ENCODE measurements at places on chromosomes 7 and 10.

GRCh38 chr10:128895473-128895872 lies 571.6 kb upstream of the MGMT start:
- no peak for DNase-seq

DNA sequence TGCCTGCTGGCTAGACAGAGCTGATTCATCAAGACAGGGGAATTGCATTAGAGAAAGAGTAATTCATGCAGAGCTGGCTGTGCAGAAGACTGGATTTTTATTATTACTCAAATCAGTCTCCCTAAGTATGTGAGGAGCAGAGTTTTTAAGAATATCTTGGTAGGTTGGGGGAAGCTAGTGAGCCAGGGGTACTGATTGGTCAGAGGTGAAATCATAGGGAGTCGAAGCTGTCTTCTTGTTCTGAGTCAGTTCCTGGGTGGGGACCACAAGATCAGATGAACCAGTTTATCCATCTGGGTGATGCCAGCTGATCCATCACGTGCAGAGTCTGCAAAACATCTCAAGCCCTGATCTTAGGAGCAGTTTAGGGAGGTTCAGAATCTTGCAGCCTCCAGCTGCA lies 39.8 kb downstream of the FOXI2 start:
- no peak for DNase-seq

GRCh38 chr7:157041514-157042277 lies 31.2 kb upstream of the MNX1 start:
- no peak for DNase-seq

- DNase-seq, result no peak
Measured at GRCh38 chr7:151311294-151311864, 30.2 kb upstream of the NUB1 start.

DNA sequence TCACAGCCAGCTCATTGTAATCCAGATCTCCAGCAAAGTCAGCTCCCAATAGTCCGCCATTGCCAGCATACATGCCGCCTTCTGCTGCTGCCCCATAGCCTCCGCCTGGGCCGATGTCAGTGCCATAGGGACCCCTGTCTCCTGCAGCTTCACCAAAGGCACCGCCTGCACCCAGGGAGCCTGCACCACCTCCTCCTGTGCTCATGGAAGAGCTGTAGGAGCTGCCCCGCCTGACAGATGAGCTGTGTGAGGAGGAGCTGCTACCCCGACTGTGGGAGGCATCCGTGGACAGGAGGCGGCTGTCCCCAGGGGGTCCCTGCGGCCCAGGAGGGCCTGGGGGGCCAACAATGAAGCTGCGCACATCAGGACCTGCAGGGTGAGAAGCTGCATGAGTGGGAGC lies 51.7 kb downstream of the COL17A1 start:
- DNase-seq, result no peak

- no peak for DNase-seq
Measured at GRCh38 chr7:126501617-126502016, 751.1 kb downstream of the GRM8 start.

DNA sequence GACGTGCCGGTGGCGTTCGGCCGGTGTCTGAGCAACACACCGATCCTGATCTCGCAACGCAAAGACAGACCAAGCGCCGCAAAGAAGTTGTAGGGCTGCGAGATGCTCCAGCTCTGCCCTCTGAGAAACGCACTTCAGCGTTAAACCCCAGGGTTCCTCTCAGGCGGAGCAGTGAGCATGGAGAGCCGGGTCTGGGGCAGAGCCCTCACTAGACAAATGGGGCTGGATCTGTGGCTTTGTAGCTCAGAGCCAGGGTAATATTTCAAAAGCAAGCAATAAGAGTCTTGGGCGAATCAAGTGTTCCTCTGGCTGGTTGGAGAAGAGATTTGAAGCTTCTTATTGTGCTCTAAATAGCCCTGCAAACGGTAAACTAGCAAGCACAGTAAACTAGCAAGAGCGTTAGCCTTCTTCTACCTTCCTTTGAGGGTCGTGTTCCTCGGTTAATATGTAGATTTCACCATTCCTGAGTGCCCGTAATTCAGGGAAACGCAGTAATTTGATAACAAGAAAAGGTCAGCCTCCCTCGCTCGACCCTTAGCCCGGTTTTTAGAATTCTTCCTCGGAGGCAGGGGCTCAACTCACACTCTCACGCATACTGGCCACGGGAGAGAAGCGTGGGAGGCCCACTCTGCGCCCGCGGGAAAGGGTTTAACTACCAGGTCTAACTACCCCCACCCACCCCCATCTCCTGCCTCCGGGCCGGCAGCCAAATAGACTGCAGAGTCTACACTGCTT lies 6.7 kb downstream of the SKAP2 start:
- peak; percentile 34 for DNase-seq

DNA sequence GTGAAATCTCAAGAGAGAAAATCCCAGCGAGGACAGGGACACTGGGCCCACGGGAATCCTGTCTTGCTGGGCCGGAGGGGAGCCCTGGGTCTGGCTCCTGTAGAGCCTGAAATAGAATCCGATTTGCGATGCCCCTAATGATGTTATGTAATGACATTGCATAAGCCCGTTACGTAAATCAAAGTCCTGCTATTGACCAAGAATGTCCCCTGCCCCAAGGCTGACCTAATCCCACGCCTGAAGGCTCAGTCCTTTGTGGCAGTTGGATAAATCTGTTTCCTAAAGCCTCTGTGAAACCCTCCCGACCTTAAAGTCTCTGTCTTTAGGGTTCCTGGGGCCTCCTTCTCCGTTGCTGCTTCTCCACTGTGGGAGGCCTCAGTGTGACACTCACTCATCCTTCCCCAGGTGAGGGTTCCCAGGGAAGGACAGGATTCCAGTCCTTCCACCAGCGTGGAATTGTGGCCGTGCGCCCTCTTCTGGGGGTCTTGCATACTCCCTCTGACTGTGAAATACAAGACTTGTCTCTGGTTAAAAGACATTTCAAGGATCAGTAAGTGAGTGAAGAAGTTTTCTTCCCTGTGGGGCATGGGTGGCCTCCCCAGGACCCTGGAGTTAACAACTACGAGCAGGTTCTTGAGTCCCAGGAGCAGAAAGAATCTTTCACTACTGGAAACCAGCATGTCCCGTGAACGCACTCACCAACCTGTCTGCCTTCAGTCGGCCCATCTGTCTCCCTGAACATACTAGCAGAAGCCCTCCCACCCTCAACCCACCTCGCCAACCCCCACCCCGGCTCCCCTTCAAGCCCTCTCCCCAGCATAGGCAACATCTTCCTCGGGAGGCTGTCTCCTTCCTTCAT lies 19.8 kb downstream of the ZNF467 start:
- no peak for DNase-seq

- no peak for DNase-seq
Measured at GRCh38 chr10:63217120-63217605, 84.0 kb downstream of the NRBF2 start.

GRCh38 chr10:114925587-114926586 lies 12.1 kb upstream of the TRUB1 start:
- no peak for DNase-seq

DNA sequence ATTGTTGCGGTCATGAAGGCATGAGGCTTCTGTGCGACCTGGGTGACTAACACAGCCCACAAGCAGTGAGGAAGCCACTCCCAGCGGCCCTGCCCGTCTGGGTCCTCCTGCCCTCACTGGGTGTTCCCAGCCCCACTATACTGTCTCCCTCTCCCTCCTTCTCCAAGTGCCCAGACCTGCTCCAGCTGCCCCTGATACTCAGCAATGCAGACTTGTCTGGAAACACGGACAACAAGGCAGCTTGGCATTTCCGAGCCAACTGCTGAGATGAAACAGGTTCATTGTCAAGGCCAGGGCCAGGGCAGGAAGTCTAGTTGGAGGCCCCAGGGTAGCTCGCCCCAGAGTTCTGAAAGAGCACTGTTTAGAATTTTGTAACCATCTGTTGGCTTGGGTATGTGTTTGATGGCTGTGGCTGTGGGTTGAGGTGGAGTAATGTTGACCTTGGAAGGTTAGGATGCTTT lies 95.7 kb downstream of the RBM20 start:
- DNase-seq, result no peak

DNA sequence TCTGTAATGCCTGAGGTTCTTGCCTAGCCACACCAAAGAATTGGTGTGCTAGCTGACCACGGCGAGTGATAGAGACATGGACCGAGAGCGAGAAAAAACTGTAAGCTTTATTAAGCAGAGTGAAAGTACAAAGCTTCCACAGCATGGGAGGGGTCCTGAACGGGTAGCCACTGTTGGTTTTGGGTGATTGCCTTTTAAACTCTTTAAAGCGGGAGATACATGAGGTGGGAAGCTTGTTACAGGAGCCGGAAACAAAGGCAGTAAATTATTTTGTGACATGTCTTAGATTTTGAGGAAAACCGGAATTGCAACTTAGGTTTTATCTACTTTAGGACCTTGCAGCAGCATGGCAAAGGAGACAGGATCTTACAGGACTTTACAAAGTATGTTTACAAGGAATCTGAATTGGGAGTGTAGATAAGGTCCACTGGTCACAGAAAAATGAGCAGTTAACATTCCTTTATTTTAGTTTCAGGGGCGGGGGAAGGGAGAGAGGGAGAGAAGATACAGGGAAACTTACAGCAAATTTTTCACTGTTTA lies 252.7 kb upstream of the MBL2 start:
- no peak for DNase-seq

DNA sequence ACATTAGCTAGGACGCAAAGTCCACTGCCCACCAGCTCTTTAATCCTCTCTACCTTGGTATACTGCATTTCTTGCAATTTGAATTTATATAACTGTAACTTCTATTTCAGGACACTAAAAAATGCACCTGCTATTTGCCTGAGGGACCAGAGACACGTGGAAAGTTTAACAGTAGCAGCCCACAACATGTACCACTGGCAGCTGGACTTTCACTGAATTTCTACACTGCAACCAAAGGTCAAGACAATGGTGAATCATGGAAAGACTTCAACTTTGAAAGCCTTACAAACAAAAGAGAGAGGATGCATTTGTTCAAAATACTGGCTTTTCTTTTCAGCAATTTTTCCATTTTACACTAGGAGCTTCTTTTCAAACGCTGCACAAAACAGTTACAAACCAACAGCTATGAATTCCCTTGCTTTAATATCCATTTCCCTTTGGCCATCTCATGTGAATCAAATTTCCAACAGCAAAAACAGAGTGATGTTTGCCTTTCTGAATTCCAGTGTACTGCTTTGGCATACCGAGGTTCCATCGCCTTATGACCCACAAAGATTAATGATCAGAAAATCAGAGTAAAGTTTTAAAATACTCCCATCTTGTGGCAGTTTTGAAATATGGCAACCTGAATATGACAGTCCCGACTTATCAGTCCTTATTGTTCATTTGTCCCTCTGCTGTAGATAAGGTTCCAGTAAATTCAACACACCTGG lies 29.9 kb upstream of the HNRNPH3 start:
- peak; percentile 34 for DNase-seq

DNA sequence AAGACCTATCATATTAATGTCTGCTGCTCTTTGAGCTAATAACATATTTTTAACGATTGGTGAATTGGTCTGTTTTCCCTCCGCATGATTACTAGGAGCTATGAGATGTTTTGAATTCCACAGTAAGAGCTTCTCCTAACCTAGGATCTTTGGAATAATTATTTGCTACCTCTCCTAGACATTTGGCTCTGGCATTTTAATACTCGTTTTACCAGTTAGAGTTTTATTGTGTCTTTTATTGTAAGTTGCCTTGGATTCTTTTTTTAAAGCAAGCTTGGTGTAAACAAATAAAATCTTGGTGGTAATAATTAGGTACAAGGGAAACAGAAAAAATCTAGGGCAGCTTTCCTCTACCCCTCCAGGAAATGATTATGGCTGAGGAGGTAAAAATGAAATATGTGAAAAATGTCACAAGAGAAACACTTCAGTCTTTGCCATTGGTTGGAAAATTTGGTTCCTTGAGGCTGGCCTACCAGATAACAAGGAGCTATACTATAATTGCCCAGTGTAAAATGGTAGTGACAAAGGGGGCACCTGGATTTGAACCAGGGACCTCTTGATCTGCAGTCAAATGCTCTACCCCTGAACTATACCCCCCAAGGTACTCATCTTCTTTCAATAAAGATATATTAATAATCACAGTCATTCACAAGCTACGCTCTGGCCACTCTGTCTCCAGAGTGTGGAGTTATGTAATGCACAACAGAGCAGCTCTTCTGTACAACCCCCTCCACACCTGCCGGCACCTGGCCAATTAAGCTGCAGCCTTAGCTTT lies 85.4 kb downstream of the ZNF777 start:
- no peak for DNase-seq

DNA sequence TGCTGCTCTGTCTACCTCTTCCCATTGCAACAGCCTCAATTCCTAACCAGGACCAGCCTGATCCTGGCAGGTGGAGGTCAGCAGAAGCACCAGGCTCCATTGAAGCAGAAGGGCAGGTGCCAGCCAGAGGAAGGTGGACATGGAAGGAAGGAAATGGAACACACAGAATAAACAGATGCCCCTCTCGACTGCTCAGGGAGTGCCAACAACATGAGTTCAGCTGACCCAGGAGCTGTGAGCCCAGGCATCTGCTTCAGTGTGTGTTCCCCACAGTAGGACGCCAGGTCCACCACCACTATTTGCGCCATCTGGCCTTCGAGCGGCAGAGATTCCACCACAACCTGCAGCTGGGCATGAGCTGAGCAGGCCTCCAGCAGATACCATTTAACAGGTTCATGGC lies 56.7 kb downstream of the GPAM start:
- DNase-seq, result no peak

DNA sequence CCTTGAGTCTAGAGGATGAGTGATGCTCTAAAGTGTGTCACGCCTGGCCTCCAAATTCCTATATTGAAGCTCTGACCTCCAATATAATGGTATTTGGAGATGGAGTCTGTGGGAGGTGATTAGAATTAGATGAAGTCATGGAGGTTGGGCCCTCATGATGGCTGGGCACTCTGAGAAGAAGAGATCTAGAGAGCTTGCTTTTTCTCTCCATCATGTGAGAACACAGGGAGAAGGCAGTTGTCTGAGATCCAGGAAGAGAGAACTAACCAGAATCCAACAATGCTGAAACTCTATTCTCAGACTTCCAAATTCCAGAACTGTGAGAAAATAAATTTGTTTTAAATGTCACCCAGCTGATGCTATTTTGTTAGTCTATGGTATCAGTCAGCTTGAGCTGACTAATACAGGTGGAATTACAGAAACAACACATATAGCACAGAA lies 15.1 kb downstream of the RNF216 start:
- DNase-seq, result peak; percentile 47

GRCh38 chr10:117442944-117443685 lies 67.9 kb upstream of the PDZD8 start:
- DNase-seq, result no peak

DNA sequence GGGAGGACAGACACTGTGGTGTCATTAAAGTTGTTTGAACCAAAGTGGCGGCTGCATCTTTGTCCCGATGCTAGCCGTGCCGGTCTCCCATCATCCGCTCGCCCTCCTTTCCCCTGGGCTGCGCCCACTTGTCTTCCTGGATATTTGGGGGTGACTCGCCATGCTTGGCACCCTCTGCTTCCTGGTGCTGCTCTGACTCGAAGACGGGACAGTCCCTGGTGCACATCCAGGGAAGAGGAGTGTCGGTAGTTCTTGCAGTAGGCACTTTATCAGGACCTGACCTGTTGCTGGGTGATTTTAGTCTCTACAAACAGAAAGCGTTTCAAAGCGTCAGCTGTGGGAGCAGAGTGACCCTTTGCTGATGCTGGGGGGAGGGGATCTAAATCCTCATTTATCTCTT lies 68.3 kb upstream of the DNAJB6 start:
- DNase-seq, result no peak

GRCh38 chr7:88933285-88933684 lies 137.7 kb upstream of the TEX47 start:
- DNase-seq, result no peak

All from AG04450 (cell line).